ENCODE measurements at places on chromosomes 6 and 20.
A peak's percentile ranks its signal among the peaks of the same experiment; 100 is the strongest.

DNA sequence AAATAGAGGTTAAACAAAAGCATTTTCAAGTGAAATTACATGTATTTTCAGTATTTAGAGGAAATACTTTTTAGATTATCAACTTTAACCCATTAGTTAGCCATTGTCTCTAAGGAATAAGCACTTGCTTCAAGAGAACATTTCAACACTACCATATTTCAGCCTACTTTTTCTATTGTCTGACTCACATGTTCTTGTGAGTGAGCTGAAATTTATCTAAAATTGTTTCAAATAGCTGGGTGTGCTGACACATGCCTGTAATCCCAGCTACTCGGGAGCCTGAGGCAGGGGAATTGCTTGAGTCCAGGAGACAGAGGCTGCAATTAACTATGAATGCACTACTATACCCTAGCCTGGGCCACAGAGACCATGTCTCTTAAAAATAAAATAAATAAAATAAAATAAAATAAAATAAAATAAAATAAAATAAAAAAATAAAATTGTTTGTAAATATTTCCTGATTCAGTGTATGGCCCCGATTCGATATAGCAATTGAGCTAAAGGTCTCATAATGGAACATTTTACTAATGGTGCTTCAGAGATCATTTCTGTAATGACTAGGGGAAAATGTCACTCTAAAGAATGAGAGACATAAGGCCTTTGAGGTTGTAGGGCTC is 324.6 kb upstream of the PLCB4 start:
- no peak for DNase-seq

- no peak for DNase-seq
Measured at GRCh38 chr6:78089531-78089930, 436.7 kb downstream of the MEI4 start.

GRCh38 chr6:43355862-43356590 is 13.4 kb downstream of the ZNF318 start:
- DNase-seq: no peak

DNA sequence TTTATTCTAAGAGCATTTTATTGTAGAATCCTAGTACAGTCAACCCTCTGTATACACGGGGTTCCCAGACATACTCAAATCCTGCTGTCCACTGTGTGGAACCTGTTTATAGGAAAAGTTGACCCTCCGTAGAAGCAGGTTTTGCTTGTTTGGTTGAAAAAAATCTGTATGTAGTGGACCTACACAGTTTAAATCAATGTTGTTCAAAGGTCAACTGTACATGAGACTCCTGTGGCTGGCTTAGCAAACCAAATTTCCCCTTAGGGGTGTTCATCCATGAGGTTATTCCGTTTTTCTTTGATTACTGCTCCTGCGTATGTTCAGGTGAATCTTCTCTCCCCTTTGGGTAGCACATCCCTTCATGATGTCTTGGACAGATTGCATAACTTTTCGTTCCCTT is 387.0 kb upstream of the ZFP64 start:
- no peak for DNase-seq

GRCh38 chr20:20211274-20211987 is 156.5 kb upstream of the INSM1 start:
- peak; percentile 26 for DNase-seq

Measured in MG63 (cell line).